ENCODE measurements at places on chromosomes 13 and 19.

DNA sequence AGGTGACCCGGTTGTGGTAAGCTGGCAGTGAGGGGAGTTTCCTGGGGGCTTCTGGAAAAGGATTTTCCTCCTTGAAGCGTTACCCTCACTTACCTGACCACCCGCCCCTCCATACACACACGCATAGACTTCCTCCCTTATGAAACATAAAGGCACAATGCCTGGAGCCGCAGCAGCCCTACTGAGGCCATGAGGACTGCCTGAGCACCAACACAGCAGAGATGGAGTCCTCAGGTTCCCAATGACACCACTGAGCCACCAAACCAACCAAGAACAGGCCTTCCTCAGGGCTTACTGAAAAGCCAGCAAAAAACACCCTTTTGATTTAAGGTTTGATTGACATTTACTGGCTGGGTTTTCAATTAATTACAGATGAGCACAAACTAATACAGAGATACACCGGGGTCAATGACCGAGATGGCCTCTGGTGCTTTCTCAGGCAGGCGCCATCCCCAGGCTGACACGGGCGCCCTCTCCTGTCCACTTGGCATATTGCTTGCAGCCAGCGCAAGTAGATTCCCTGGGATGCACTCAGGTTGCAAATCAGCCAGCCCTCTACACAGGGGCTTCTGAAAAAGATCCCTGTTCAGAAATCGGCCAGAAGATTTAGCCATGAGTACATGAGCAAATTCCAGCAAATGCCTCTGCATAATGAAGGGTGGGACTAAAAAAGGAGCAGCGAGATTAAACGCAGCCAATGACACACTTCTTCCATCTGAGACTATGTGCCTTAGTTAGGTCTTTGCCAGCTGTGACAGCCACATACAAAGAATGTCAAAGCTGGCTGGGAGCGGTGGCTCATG, 14.8 kb downstream of the OPA3 start:
- DNase-seq: peak; percentile 59

GRCh38 chr19:17311455-17312188, 2.3 kb downstream of the DDA1 start:
- DNase-seq: peak; percentile 88

- no peak for DNase-seq
Observed at GRCh38 chr13:75170311-75170710, 311.7 kb downstream of the TBC1D4 start.

DNA sequence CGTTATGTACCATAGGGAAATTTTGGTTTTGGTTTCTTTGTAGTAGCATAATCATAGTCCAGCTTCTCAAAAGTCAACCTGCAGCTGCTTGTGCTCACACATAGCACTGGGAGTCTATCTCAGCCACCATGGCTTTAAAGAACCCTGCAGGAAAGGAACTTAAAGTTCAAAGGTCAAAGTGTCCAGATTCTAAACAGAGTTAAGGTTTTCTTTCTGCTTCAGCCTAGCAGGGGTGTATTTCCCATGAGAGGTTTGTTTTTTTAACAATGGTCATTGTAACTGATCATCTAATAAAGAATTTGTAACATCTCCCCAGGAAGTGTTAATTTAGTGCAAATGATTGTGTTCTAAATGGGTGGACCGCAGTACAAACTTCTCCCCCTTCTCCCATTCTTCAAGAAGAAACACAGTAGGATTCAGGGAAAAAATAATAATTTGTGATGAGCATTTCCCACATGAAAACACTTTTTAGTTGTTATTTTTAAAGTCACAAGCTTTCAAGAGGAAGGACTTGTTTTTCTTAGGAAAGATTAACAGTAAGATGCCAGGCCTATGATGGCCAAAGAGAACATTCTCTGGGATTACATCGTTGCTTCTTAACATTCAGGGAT, 168.0 kb downstream of the EFNB2 start:
- no peak for DNase-seq

GRCh38 chr19:55677572-55678028, 2.6 kb downstream of the EPN1 start:
- DNase-seq: no peak

GRCh38 chr13:34155931-34156607, 338.1 kb downstream of the RFC3 start:
- DNase-seq: peak; percentile 90
